ENCODE measurements at places on chromosomes 7 and 10. TPM values are rescaled to one million over a fixed set of nuclear protein-coding genes. Genes with fewer than 3 reads are reported as not detected.

GRCh38 chr10:29482591-29483431 lies 152.0 kb downstream of the SVIL start:
- no peak overlapping the region for H3K27ac ChIP-seq
- H3K27me3 ChIP-seq, result no peaks in the 10 kb centered on the region
- DNase-seq, result peak; percentile 62

GRCh38 chr10:7302392-7302906 lies 108.4 kb downstream of the SFMBT2 start:
- H3K4me1 ChIP-seq, result no peaks in the 10 kb centered on the region
- no peak overlapping the region for H3K4me3 ChIP-seq
- no peaks in the 10 kb centered on the region for H3K27me3 ChIP-seq
- peak; percentile 13 for DNase-seq
- H3K36me3 ChIP-seq, result no peaks in the 10 kb centered on the region

DNA sequence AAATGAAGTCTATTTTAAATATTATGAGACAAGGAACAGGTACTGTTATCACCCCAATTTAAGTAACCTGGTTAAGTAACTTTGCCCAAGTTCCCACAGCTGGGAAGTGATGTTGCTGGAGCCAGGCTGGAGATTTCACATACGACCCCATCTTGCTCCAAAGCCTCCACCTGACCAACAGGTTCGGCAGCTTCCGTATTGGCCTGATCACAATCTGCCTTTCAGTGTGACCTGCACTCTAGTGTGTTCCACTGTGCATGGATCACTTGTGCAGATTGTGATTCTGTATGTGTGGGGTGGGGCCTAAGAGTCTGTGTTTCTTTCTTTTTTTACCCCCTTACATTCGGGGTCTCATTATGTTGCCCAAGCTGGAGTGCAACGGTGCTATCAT lies 66.1 kb downstream of the PRTFDC1 start:
- H3K27me3 ChIP-seq, result no peaks in the 10 kb centered on the region
- H3K4me3 ChIP-seq, result no peak overlapping the region
- DNase-seq, result peak; percentile 62

- H3K4me1 ChIP-seq, result no peaks in the 10 kb centered on the region
- H3K27me3 ChIP-seq, result no peaks in the 10 kb centered on the region
Measured at GRCh38 chr7:30062587-30062986, 34.4 kb downstream of the PLEKHA8 start.

- H3K27me3 ChIP-seq, result no peaks in the 10 kb centered on the region
- H3K27ac ChIP-seq, result no peak overlapping the region
- H3K4me3 ChIP-seq, result no peak overlapping the region
- DNase-seq, result no peak
- no peaks in the 10 kb centered on the region for H3K36me3 ChIP-seq
Measured at GRCh38 chr10:120436439-120437112, 20.5 kb upstream of the PLPP4 start.

GRCh38 chr7:3063016-3063753 lies 19.5 kb upstream of the CARD11 start:
- DNase-seq, result no peak
- no peaks in the 10 kb centered on the region for H3K4me1 ChIP-seq
- no peak overlapping the region for H3K4me3 ChIP-seq
- H3K36me3 ChIP-seq, result no peaks in the 10 kb centered on the region
- no peaks in the 10 kb centered on the region for H3K27me3 ChIP-seq

DNA sequence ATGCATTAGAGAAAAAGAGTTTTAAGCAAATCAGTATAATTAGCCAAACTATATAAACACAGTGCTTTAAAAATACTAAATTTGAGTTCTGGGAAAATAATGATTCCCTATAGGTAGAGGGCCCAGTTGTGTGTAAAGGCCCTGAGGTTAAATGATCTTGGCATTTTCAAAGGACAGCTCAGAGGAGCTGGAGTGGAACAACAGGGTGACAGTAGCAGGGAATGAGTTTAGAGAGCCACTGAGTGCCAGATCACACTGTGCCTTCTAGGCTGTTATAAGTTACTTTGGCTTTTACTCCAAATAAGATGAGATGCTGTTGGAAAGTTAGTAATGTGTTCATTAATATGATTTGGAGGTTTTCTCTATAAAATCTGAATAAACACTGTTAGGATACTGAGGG lies 34.6 kb downstream of the VWDE start:
- no peaks in the 10 kb centered on the region for H3K36me3 ChIP-seq
- no peak for DNase-seq
- H3K27ac ChIP-seq, result no peak overlapping the region
- no peaks in the 10 kb centered on the region for H3K27me3 ChIP-seq

DNA sequence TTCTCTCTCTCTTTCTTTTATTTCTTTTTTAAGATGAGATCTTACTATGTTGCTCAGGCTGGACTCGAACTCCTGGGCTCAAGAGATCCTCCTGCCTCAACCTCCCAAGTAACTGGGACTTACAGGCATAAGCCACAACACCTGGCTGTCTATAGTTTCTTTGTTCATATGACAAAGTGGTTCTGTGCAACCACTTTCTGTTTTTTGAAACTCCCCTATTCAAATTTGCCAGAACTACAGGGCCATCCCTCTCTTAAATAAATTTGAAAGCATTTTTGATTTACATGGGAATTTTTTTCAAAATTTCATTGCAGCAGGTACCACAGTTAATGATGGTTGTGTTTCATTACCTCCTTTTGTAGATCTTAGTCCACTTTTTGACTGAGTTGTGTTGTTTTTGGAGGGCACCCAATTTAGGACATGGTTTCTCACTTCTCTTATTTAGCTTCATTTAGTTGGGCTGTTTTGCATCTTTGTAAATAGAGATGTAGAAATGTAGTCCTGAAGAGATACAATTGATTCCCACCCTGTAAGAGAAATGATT lies 119.2 kb downstream of the LRRC4 start:
- no peak overlapping the region for H3K4me3 ChIP-seq
- H3K27ac ChIP-seq, result no peak overlapping the region
- no peaks in the 10 kb centered on the region for H3K4me1 ChIP-seq
- no peaks in the 10 kb centered on the region for H3K27me3 ChIP-seq
- DNase-seq, result no peak

DNA sequence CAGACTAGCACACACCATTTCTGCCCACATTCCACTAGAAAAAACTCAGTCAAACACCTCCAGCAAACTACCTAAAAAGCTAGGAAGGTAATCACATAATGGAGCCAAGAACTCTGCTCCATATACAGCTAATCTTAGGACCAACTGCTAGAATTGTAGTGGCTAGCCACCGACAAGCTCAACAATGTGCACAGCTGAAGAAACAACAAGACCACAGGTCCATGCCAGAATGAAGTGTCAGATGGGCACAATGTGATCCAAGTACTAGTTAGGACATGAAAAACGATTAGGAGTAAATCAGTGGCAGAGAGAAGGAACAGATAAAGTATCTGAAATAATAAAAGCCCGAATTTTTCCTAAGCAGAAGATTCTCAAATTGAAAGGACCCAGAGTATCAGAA lies 38.6 kb downstream of the TMEM106B start:
- DNase-seq, result no peak
- no peaks in the 10 kb centered on the region for H3K27me3 ChIP-seq
- no peaks in the 10 kb centered on the region for H3K36me3 ChIP-seq
- H3K27ac ChIP-seq, result no peak overlapping the region

- H3K27me3 ChIP-seq, result peaks cover 8% of the 10 kb centered on the region
- no peak overlapping the region for H3K4me3 ChIP-seq
- DNase-seq, result no peak
Measured at GRCh38 chr7:4957847-4958476, 1.0 kb downstream of the MMD2 start.

DNA sequence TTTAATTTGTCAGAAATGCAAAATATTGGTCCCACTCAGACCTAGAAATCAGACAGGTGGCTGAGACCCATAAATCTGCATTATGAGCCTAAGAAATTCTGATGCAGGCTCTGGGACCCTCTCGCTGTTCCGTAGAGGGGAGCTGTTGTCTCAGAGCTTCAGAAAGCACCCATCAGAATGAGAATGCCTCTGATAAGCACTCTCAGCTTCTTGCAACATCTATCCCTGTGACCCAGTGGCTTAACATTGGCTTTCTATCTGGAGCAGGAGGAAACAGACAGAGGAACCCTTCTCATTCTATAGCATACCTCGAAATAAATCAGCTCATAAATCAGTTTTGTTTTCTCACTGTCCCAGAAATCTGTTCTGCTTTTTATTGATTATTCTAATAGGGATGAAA lies 184.6 kb upstream of the SP4 start:
- H3K27me3 ChIP-seq, result peaks cover 16% of the 10 kb centered on the region
- no peak overlapping the region for H3K27ac ChIP-seq
- DNase-seq, result no peak

- no peaks in the 10 kb centered on the region for H3K27me3 ChIP-seq
- H3K4me1 ChIP-seq, result peaks cover 6% of the 10 kb centered on the region
- H3K4me3 ChIP-seq, result peak within 1 kb of the TSS; percentile 91
- H3K36me3 ChIP-seq, result no peaks in the 10 kb centered on the region
Measured at GRCh38 chr7:30594540-30595435, at the start of gene GARS1. Gene GARS1 (plus strand): TSS chr7:30594878. CDS start chr7:30594922, 44 bp downstream.

TMEM270 gene
- 1.1 TPM for total RNA-seq

EN2 gene
- total RNA-seq, result 0.06 TPM

FRMPD2 gene
- total RNA-seq, result 26.7 TPM

OR2A12 gene
- not detected for total RNA-seq
